ENCODE measurements at places on chromosomes 7 and 10.
A peak's percentile ranks its signal among the peaks of the same experiment; 100 is the strongest.

- DNase-seq = no peak
Measured at GRCh38 chr7:142642316-142642715, 107.0 kb upstream of the PRSS1 start.

DNA sequence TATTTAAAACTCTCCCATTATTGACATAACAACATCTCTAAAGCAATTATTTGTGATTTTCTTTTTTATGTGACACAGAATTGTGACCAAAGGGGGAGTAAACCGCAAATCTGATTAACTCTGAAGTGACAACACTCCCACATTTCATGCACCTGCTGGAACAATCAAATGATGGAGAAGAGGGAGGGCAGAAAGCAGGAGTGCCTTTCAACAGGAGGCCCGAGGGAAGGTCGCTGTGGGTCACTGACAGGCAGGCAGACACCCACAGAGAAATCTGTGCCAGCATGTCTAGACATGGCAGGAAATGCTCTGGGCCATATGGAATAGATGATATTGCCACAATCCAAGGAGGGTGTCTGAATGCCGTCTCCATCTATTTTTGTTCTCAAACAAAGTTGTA is 247.3 kb downstream of the DOCK4 start:
- no peak for DNase-seq

- DNase-seq = no peak
Measured at GRCh38 chr7:78080241-78080640, 281.7 kb downstream of the PHTF2 start.

GRCh38 chr10:44309939-44310761 is 74.7 kb downstream of the CXCL12 start:
- no peak for DNase-seq

GRCh38 chr10:124450783-124451057 is 885 bp upstream of the NKX1-2 start:
- no peak for DNase-seq

DNA sequence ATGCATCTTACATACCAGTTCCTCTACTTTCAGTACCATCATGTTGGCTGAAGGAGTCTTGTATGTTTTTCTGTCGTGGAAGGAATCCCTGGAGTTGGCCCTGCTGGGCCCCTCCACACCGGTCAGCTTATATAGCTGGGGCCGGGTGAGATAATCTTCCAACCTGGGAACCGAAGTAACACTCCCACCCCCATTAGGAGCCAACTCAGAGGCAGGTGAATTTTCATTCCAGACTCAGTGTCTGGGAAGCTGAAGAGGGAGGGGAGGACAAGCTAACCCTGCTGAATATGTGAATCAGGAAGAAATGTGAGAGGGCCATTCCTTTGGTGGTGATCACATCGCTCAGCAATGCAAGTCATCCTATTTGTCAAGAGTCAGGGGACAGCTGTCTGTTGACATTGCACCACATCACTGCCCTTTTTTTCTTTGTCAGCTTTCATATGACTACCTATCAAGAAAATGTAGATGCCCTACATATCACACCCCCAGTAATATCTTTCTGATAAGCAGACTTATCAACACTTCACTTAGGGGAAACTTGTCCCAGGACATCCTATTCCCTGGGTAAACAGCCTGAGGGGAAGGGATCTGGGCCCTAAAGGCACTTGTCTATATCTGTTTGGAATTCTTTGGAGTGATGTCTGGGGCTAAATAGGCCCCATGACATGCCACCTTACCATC is at the start of gene ANKRD1:
Gene ANKRD1, minus strand, starts transcription at position 102 of the 681 bp plus-strand sequence. Its CDS starts 60 bp downstream, at position 42.
- DNase-seq = peak; percentile 61

- DNase-seq = peak; percentile 4
Measured at GRCh38 chr7:88789480-88790064, 6.0 kb downstream of the TEX47 start.

DNA sequence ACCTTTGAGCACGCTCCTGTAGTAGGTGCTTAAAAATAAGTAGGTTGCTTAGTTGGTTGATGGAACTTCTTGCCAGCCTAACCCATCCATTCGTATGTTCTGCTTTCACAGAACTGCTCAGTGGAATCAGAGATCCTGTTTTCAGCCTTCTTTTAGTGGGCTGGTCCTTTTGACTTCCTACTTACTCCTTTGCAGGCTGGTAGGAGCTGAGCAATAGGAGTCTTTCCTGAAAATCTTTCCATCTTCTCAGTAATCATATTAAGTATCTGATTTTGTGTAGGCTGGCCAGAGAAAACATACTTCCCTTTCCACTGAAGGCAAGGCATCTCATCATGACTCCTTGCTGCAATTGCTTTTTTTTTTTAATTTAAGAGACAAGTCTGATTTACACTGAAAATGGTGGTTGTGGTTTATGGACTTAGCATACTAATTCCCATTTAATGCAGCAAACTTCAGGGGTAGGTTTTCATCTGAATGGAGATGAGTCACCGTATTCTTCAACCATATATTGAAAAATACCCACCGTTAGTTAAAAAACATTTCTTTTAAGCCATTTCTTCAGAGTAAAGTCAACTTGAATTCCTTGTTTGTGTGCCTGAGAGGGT is 208.0 kb downstream of the ZNF365 start:
- DNase-seq = peak; percentile 74

GRCh38 chr10:106508950-106509349 is 655.6 kb downstream of the SORCS1 start:
- peak; percentile 35 for DNase-seq

GRCh38 chr10:127392351-127393235 is 156.5 kb upstream of the NPS start:
- no peak for DNase-seq

DNA sequence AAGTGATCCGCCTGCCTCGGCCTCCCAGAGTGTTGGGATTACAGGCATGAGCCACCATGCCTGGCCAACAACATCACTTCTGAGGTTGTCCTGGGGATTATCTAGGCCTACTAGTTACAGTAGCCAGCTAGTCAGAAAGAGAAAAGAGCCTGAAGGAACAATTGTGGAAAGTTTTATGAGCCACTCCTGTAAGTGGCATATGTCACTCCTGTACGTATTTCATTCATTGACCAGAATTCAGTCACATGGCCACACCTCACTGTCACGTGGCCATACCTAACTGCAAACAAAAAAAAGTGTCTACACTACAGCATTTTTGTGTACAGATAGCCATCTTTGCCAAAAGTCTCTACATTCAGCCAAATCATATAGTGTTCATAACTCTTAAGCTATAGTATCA is 85.7 kb downstream of the ANKIB1 start:
- DNase-seq = no peak

DNA sequence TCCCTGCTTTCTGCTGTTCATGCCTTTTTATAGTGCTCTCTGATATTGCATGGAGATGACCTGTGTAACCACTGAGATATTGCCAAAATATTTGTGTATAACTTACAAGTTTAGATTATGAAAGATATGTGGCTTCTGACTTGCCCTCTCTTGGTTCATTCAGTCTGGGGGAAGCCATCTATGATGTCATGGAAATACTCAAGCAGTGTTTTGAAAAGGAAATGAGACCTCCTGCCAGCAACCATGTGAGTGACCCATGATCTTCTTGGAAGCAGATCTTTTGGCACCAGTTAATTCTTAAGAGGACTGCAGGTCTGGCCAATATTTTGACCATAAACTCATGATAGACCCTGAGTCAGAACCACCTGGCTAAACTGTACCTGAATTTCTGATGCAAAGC is 183.0 kb downstream of the THSD7A start:
- DNase-seq = no peak

- no peak for DNase-seq
Measured at GRCh38 chr7:151129960-151130591, 37.4 kb downstream of the GBX1 start.

DNA sequence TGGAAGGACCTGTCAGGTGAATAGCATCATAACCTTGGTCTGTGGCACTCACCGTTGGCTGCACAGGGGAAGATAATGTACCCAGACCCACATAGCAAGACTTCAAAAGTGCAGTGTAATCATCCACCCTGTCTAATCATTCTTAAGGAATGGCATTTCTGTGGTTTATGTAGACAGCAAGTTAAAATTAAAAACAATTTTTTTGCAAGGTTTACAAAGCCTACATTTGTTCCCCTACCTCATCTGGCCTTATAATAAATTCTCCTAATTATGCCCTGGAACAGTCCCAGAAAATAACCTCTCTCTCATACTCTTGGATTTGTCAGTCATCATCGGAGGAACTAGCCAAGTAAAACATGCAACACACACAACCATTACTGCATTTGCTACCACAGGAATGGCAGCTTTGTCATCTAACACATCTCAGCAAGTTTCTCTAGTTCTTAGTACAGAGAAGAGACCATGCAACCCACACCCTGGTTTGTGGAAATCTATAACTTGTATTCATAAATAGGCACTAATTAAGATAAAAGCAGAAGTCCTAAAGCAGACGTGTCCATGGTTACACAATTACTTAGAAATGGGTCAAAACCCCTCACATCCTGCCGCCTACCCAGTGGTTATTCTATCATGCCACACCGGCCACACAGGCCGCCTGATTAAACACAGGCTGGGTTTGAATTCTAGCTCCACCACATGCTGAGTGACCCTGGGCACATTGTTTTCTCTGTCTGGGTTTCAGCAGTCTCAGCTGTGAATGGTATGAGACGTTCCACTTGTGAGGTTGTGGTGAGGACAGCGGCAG is 19.1 kb downstream of the ABLIM1 start:
- DNase-seq = peak; percentile 61

- peak; percentile 20 for DNase-seq
Measured at GRCh38 chr7:11228515-11228914, 254.8 kb downstream of the PHF14 start.

DNA sequence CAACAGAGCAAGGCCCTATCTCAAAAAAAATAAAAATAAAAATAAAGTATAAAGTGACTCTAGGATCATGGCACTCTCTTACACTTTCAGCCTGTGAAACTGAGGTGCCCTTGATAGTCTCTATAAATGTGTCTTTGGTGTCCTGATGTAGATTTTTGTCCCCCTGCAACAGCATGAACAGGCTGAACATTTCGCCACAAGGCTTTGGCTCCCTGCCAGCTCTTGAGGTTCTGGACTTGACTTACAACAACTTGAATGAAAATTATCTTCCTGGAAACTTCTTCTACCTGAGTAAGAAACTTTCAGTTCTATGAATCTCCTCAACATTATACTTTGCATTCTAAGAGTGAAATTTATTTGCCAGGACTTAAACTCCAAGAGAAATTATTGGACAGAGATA is 48.1 kb upstream of the BMS1 start:
- peak; percentile 3 for DNase-seq

DNA sequence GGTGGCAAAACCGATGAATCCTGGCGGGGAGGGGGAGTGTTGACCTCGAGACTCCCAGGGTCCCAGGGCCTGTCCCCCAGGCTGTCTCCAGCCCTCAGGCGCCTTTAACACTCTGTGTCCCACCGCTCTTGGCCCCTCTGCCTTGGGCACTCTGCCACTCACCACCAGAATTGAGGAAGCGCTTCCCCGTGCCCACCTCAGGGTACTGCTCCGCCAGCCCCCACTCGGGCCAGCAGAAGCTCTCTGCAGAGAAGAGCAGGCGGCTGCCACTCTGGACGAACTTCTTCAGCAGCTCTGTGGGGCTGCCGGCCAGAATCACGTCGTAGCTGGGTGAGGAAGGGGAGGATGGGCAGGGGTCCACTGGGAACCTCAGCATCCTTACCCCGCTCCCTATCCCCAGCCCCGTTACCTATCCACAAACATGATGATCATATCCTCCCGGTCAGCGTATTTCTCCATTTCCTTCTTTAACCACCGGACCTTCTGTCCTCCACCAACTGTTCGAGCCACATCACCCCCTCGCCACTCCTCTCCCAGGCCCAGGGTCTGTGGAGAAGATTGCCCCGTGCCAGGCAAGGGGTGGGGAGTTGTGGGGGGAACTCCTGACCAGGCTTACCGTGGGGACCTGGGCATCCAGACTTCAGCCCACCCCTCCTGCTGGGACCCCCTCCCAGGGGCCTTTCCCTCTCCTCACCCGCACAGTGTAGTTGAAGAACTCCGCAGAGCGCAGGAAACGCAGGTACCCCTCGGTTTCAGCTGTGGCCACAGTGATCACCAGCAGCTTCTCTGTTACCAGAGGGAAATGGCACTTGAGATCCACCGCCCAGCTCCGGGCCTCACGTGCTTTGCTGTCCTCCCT is 1.2 kb downstream of the PLOD3 start:
- DNase-seq = peak; percentile 34

DNA sequence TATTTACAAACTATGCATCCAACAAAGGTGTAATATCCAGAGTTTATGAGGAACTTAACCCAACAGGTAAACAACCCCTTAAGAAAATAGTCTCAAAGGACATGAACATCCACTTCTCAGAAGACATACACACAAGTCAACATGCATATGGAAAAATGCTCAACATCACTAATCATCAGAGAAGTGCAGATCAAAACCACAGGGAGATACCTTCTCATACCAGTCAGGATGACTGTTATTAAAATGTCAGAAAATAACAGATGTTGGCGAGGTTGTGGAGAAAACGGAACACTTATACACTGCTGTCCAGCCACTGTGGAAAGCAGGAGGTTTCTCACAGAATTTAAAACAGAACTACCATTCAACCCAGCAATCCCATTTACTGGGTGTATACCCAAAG is 84.0 kb downstream of the ADD3 start:
- DNase-seq = no peak

GRCh38 chr7:46754140-46754720 is 827.7 kb downstream of the TNS3 start:
- DNase-seq = peak; percentile 55

- no peak for DNase-seq
Measured at GRCh38 chr10:107899075-107899474, 734.6 kb upstream of the SORCS1 start.

- DNase-seq = peak; percentile 3
Measured at GRCh38 chr7:132614428-132615318, 38.4 kb upstream of the PLXNA4 start.

- DNase-seq = peak; percentile 75
Measured at GRCh38 chr7:74355091-74355490, 65.9 kb downstream of the CLIP2 start.

- DNase-seq = peak; percentile 96
Measured at GRCh38 chr10:62618576-62619412, 185.7 kb upstream of the ADO start.

- DNase-seq = peak; percentile 61
Measured at GRCh38 chr10:60955957-60956425, 12.0 kb upstream of the RHOBTB1 start.

DNA sequence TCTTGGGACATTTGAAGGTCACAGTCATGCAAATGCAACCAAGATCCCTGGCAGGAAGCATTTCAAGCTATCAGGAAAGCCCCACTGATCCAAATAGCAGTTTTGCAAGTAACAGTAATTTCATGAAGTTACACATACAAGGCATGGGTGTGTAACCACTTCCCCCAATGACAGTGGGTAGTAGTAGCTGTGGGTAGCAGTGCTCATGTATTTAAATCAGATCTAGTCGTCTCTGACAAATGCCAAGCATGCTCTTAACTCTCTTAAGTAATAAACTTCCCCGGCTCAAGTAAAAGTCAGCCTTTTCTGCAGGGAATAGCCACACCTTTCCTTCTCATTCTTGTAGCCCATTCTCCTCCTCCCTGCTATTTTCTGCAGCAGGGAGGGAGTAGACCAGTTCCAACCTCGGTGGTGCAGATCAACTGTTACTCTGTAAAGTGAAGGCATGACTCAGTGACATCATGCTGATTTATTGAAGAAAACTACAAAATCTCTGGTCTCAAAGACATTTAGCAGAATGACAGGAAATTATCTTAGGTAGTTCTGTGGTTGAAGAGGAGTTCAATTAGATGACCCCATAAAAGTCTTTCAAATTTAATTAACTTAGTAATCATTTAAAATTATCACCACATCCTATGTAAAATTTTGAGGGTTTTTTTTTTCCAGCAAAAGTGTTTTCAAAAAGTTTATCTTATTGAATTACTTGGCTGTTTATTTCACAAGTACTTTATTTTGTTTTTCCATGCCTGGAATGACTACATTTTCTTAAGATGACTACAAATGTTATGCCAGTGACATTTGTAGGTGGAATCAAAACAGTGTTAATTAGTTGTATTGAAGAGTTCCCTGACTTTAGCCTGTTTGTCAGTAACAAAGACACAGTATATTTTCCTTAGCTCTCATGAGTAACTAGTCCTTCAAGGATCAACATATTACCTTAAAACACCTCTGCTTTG is 568.3 kb downstream of the INHBA start:
- DNase-seq = peak; percentile 64
